A549 treated with dexamethasone at 1 μM for 4 hours (cell line): ENCODE measurements at places on chromosomes 6 and 20. TPM values are rescaled to one million over a fixed set of nuclear protein-coding genes. Genes with fewer than 3 reads are reported as not detected.

The PRDM13 gene
- 0.71 to 1.1 TPM (median 1.0 TPM) in 5 replicates for total RNA-seq

The GJA1 gene
- total RNA-seq: 48.6 to 69.2 TPM (median 63.2 TPM) in 5 replicates

The HSP90AB1 gene
- 1,087 to 1,237 TPM (median 1,168 TPM) in 5 replicates for total RNA-seq

The ZNF512B gene
- total RNA-seq: 8.8 to 14.4 TPM (median 13.0 TPM) in 5 replicates
